Left renal pelvis (tissue), 4 donors: ENCODE measurements at places on chromosomes 6 and 20.

DNA sequence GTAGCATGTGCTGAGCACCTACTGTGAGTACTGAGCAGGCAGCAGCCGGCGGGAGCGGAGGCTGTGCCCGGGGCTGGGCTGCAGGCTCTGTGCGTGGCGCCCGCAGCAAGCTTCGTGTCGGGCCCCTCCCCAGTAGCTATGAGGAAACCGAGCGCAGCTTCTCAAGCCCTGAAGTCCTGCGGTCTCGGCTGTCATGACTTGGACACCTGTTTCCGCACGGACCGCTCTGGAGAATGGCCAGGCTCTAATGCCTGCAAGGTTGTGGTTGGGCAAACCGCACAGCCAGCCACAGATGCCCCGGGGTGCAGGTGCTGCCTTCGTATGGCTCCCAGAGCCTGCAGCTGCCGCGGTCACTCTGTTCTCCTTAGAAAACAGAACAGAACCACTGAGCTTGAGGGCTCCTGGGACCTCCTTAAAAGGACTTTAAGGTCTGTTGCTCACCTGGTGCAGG, 33.7 kb downstream of the PYGB start:
- DNase-seq, result no peak

GRCh38 chr6:34084591-34085290, 61.1 kb downstream of the GRM4 start:
- no peak for DNase-seq

GRCh38 chr20:42744756-42745465, 444.8 kb downstream of the PTPRT start:
- DNase-seq, result no peak

- DNase-seq, result no peak
Observed at GRCh38 chr20:36421641-36422040, 115.5 kb downstream of the DLGAP4 start.

DNA sequence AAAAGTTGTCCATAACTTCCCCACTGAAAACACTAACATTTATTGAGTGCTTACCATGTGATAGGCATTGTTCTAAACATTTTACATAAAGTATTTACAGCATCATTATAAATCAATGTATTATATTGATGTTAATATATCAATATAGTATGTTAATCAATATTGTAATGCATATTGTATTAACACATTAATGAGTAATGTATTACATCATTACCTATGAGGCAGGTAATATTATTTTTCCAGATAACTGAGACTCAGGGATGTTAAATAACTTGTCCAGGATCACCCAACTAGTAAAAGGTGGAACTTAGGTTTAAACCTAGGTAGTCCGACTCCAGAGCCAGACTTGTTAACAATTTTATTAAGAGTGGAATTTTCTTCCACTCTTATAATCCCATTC, 12.2 kb upstream of the TREM2 start:
- no peak for DNase-seq

DNA sequence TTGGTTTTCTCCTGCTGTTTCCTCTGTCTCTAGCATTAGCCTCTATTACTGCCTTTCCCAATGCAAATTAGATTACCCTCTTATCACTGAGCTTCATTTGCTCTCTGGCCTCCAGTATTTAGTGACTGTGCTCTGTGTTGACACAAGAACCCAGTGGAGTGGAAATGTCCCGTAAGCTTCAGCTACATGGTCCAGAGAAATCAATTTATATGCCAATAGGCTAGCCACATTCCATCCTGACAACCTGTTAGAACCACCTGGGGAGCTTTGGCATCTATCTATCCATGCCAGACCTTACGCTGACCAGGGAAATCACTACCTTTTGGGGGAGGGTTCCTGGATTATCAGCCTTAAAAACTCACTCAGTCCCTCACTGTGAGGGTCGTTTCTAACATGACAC, 459.6 kb downstream of the UTRN start:
- no peak for DNase-seq

GRCh38 chr6:138001750-138002349, 105.4 kb downstream of the PERP start:
- peak; percentile 16 for DNase-seq

DNA sequence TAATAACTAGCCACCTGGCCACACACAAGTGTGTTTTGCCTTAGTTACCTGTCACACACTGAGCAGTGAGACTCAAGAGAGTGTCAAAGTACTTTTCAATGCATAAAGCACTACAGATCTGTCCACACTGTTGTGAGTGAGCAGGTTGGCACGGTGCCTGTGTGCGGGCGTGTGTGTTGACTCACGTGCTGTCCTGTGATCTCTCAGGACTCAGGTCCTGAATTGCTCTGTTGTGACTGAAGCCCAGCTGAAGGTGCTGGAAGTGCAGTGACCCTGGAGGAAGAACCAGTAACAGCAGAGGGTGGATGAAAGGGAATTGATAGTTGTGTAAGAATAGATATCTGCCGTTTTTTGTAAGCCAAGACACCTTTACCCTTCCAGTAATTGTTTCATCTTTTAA, 18.3 kb downstream of the SLC16A10 start:
- DNase-seq, result no peak

DNA sequence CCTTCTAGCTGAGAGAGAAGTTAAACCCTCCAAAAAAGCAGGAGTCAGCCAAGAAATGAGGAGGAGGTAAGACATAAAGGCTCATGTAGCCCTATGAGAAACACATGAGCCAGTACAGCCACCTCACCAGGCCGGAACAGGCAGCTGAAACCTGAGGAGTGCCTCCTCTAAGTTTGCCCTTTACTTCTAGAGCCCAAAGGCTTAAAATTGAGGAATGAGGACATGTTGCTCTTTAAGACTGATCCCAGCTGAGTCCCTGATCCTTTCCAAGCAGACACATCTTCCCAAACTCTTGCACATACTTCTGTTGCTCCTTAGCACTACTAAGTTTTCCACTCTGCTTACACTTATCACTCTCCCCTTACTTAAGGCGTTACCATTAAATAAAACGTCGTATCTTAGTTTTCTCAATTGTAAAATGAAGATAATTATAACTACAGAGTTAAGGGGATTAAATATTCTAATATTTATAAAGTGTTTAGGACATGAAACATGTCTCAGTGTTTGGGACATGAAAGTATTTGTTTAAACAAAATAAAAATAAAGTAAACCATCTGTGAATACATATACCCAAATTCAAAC, 124.0 kb downstream of the OGFRL1 start:
- peak; percentile 27 for DNase-seq

DNA sequence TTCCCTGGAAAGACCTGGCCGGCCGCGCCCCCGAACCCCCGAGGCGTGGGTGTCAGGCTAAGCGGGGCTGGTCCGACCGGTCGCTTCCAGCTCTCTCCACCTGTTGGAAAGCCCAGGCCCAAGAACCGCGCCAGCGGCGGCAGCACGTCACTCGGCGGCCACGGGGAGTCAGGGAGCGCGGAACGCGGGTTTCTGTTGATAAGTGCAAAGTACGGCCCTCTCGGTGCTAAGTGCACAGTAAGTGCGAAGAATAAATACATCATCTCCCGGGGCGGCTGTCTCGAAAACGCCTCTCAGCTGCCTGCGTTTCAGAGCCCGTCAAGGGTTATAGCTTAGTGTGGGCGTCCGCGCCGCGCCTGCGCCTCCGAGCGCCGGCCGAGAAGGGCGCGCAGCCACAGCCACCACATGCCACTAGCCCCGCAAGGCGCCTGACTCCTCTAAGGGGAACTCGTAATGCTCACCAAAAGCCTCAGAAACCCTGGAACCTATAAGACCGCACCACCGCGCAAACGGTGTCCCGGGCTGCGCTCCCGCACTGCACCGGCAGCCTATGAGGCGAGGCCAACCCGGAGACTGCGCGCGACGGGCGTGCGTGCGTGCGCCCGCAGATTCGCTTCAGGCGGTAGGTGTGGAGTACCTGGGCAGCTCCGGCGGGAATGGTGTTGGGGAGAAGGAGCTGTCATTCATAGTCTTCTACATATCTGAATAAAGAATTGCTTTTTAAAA, 9.2 kb upstream of the TBX18 start:
- DNase-seq, result no peak

GRCh38 chr6:109894181-109894580, 83.9 kb upstream of the GPR6 start:
- no peak for DNase-seq

GRCh38 chr20:63628246-63628975, 1.5 kb upstream of the GMEB2 start:
- DNase-seq, result no peak

GRCh38 chr6:33935439-33936080, 131.8 kb upstream of the MLN start:
- no peak for DNase-seq
